ENCODE measurements at places on chromosomes 13 and 19.

DNA sequence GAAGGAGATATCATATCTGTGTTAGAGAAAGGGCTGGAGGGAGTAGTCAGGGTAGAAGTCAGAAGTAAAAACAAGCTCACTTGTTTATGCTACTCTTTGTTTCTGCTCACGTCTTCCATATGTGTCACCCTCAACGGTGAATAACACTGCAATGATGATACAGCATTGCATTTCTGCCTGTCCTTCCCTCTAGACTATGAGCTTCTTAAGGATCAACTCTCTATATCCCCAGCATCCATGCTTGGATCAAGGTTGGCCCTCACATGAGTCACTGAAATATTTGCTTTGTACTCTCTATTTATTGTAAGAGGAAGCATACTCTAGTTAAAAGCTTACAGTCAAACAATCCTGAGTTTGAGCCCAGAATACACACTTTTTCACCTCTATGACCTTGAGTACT lies 406.0 kb downstream of the RFC3 start:
- no peak for DNase-seq

GRCh38 chr13:106581225-106581624 lies 13.3 kb upstream of the ARGLU1 start:
- DNase-seq = no peak

DNA sequence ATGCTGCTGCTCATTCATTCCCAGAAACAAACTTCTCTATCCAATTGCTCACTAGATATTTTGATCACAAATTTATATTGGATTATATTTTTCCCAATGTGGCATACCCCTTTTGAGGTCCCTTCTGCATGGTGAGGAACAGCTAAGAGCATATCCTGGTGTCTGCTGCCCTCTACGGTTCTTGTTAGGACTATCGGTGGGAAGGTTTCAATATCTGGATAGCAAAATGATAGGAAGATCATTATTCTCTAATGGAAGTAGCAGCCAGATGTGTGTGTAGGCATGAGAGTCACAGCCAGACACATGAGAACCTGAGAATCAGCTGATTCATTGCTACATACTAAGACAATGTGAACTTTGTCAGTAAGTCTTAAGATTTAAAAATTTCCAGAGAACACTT lies 1422.4 kb upstream of the MIR17HG start:
- DNase-seq = no peak

- no peak for DNase-seq
Observed at GRCh38 chr13:74683411-74683810, 549.2 kb upstream of the KLF12 start.

- peak; percentile 89 for DNase-seq
Observed at GRCh38 chr19:45506989-45507871, at the start of gene VASP. TSS of gene VASP (plus strand) at chr19:45507479. CDS start at chr19:45507772, 293 bp downstream.

DNA sequence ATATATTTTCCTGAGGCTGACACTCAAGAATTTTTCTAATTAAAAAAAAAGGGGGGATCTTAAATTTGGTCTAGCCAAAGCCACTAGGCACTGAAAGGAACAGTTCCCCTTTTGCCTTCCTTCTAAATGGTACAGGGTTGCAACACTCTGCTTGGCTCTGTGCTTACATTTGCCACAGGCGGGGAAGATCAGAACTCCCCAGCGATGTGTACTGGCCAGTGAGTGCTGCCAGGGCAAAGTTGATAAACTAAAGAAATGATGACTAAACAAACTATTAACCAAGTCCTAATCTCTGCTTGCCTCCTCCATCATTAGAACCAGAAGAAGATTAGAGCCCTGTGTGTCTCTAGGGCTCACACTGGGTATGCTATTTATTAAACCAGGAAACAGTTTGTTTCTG lies 75.3 kb upstream of the SCEL start:
- no peak for DNase-seq

GRCh38 chr19:5387472-5387871 lies 46.9 kb upstream of the PTPRS start:
- DNase-seq = no peak

- DNase-seq = no peak
Observed at GRCh38 chr13:46377554-46377953, 9.5 kb downstream of the RUBCNL start.

DNA sequence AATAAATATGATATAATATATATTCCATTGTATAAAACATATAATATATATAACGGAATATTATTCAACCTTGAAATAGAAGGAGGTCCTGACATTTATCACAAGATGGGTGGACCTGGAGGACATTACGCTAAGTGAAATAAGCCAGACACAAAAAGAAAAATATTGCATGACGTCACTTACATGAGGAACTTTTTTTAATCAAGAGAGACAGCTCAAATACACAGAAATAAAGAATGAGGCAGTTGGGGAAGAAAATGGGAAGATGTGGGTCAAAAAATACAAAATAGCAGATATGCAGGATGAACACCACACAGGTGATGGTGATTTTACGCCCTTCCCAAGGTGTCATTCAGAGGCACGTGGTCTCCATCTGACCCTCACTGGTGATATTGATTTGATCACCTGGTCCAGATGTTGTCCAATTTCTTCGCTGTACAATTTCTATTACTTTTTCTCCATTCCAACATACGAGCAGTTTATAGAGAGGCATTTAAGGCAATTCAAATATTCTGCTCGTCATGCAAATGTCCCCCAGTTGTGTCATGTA lies 513 bp upstream of the ZNF317 start:
- DNase-seq = no peak

DNA sequence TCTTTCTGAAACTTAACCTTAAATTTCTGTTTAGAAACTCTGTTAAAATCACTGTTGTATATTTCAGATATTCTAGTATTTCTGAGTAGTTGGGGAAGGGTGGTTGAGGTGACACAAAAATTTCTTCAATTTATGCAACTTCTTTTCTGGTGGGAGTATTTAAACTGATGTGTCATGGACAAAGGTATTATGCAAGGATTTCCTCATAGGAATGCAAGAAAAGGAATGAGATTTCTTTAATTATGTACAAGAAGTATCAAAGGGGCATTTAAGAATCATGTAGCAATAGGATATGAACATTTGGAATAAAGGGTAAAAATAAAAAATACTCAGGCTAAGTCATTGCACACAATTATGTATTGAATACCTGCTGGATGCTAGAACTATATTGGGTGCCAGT lies 575.8 kb upstream of the KLF12 start:
- no peak for DNase-seq

DNA sequence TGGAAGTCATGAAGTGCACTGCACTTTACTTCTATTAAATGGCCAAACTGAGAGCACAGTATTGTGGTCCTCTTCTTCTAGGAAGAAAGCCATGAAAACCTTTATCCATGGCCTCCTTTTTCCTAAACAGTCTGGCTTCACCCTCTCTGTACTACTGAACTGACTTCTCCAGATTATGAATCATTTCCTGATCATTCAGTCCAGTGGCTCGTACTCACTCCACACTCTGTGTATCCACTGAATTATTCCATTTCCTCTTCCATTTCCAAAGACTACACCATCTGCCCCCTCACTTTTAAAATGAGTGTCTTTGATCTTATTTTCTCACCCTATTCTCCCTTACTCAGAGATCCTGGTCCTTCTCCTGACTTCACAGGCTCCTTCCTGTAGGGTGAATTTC lies 29.7 kb upstream of the FREM2 start:
- no peak for DNase-seq

DNA sequence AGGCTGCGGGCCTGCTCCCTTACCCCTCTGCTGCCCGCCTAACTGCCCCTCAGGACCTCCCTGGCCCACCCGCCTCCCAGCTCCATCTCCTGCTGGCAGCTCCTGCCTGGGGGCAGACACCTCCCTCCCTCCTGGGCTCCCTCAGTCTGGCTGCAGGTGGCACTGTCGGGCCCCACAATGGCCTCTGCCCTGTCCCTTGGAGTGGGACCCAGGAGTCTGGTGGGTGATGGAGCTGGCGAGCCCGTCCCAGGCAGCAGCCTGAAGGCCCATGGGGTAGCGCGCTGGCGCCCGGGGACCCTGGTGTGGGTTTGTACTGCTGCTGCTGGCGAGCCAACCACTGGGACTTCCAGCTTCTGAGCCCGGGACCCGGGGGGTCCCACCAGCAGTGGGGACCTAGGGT lies 83.6 kb downstream of the KDM4B start:
- no peak for DNase-seq

DNA sequence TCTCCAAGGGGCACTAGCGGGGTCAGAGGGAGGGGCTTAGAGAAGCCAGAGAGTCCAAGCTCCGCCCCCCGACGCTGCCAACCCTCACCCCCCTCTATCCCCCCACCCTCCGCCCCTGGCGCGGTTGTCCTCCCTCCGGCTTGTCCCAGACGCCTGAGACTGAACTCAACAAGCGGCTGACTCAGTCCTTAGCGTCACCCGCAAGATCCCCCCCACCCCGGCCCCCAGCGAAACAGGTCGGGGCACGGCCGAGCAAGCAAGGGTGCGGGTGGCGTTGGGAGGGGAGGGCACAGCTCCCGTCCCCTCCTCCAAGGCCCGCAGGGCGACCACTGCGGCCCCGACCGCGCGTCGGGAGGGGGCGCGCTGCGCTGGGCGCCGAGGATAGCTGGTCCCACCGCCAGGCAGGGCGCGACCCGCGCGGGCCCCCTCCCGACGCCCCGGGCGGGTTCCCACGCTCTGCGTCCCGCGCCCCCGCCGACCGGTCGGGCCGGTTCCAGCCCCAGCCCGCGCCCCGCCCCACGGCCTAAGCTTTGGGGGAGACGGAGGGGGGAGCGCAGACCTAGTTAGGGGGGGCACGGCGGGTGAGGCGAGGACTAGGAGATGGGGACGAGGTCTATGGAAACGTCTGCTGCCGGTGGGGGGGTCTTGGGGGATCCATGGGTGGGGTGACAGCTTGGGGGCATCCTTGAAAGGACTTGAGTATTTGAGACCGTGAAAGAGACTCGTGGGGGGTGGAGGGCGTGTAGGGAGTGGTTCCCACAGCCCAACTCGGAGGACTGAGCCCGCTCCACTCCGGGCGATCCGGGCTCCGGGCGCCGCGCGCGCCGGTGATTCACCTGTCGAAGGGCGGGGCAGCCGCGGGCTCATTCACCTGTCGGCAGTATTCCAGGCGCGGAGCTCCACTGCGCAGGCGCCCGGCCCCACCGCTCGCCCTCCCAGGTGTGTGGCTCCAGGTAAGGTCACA lies 5.1 kb downstream of the NOTCH3 start:
- no peak for DNase-seq

GRCh38 chr19:18298601-18299000 lies 17.2 kb upstream of the JUND start:
- DNase-seq = no peak

DNA sequence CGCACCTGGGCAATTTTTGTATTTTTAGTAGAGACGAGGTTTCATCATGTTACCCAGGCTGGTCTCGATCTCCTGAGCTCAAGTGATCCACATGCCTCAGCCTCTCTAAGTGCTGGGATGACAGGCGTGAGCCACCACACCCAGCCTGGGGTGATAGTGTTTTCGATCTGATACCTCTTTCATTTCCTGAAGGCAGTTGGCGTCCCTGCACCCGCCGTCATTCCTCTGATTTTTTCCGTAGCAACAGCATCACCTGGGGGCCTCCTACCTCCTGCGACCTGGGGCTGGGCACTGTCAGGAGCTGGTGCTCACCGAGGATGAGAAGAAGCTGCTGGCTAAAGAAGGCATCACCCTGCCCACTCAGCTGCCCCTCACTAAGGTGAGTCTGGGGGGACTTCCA lies 10.8 kb downstream of the CREB3L3 start:
- DNase-seq = no peak

DNA sequence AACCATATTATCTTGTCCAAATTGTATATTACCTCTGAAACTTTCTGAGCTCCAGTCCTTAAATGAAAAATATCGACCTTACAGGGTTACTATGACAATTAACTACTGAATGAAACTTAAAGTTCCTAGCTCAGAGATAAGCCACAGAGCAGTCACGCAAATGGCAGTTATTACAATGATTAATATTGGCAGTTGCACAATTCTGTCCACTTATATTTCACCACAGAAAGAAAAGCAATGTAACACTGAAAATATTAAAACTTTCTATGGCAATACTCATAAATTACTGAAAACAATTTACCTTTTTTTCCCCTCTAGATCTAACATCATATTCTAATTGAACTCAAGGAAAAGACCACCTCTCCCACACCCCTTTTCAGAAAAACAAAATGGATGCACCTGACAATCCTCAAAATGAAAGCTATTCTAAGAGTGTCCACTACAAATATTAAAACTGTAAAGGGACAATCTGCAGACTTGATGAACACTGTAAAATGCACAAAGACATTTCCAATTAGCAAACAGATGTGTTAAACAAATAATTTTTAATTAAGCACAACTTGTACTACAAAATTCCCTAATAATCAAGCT lies 14.6 kb downstream of the LNX2 start:
- DNase-seq = no peak

DNA sequence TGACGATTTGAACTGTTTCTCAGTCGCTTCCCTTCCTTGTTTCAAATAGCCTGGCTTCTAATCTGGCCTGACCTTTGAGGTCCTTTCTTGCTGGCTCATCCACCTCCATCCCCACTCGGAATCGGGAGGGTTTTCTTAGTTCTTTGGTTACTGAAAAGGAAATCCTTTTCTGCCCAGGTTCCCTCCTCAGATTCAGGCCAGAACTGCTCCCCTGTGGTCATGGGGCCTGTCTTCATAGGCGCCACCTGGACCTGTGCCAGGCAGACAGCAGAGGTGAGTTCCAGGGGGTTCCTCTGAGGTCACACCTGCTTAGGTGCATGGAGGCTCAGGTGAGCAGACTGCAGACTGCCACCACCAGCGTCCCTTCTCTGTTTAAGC lies 62.4 kb downstream of the AKAP11 start:
- no peak for DNase-seq

GRCh38 chr19:50497022-50497405 lies 14.0 kb downstream of the JOSD2 start:
- no peak for DNase-seq

- DNase-seq = no peak
Observed at GRCh38 chr13:112984501-112984900, 15.5 kb downstream of the MCF2L start.

DNA sequence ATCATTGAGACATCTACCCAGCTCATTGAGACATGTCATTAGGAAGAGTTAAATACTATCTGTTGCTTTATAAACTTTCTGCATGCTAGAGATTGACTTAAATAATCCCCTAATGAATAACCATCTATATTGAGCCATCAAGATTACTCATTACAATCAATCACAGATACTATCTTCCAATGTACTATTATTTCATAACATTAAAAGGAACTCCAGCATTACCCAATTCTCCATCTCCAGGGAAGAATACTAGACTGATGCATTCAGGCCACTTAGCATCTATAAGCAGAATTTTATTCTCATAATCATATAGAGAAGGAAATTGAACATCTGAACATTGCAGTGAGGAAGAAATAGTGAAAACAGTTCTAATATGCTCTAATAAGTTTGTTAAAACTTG lies 8.0 kb downstream of the EPSTI1 start:
- no peak for DNase-seq

DNA sequence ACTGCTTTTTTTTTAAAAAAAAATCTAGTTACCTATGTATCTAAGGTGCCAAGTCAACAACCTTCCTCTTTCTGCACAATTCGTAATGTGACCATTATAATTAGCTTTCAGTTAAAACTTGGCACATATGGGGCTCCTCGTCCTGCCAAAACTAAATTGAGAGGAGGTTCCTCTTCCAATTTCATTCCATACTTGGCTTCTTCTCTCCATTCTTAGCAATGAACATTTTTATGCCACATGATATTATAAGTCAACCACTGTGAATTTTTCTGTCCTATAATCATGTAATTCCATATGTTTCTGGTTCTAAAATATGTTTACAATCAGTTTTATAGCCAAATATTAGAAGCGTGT lies 177.0 kb downstream of the DCLK1 start:
- no peak for DNase-seq
